Right ventricle myocardium superior (tissue), 1 donor: ENCODE measurements at places on chromosomes 4 and X. TPM values are rescaled to one million over a fixed set of nuclear protein-coding genes. Genes with fewer than 3 reads are reported as not detected.

The MAGEA2B gene
- not detected for total RNA-seq

The SORBS2 gene
- 819 TPM for total RNA-seq

The MSX1 gene
- total RNA-seq, result 3.9 TPM

The LYAR gene
- 8.6 TPM for total RNA-seq

The MTMR8 gene
- total RNA-seq, result 0.51 TPM

The GLRA2 gene
- not detected for total RNA-seq

The TFE3 gene
- 19.3 TPM for total RNA-seq

The CT47B1 gene
- total RNA-seq, result not detected

The ASMTL gene
- total RNA-seq, result 31.8 TPM
